ENCODE measurements at places on chromosomes 13 and 19.

GRCh38 chr19:10654610-10655456, 687 bp downstream of the ILF3 start:
- peak; percentile 71 for DNase-seq

- no peak for DNase-seq
Measured at GRCh38 chr13:70203661-70204229, 95.5 kb upstream of the KLHL1 start.

GRCh38 chr13:78770601-78771000, 111.6 kb upstream of the OBI1 start:
- DNase-seq = no peak

DNA sequence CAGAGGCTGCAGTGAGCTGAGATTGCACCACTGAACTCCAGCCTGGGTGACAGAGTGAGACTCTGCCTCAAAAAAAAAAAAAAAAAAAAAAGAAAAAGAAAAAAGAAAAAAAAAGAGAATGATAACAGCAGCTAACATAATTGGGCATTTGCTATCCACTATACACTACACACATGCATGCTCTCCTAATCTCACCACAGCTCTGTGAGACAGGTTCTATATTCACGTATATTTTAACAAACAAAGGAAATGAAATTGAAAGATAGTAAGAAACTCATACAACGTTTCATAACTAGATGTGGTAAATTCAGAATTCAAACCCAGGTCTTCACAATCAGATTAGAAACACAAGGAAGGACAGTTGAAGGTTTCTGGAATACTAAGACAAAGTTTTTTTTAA, 265.7 kb downstream of the DIAPH3 start:
- no peak for DNase-seq

GRCh38 chr13:73025217-73026012, 33.4 kb upstream of the KLF5 start:
- no peak for DNase-seq

DNA sequence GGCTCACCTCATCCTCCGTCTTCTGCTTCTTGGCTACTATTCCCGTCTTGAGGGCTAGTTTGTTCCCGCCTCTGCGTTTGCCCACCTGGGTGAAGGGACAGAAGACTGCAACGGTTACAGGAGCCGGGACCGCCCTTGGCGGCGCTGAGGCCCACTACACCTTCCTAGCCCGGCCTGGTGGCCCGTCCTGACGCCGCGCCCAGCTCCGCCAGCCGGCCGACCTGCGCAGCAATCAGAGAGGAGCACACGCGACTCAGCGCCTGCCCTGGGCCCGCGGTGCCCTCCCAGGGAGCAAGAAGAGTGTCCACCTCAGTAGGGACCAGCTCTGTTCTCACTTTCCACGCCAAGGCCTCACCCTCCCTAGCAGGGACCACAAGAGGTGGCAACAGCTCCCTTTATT, 3.1 kb downstream of the TRIR start:
- DNase-seq = no peak

- DNase-seq = no peak
Measured at GRCh38 chr13:99357131-99357596, 50.0 kb upstream of the GPR183 start.

- DNase-seq = no peak
Measured at GRCh38 chr19:46903458-46903857, 42.7 kb downstream of the ARHGAP35 start.

GRCh38 chr19:49767381-49767780, 580 bp downstream of the AP2A1 start:
- no peak for DNase-seq

DNA sequence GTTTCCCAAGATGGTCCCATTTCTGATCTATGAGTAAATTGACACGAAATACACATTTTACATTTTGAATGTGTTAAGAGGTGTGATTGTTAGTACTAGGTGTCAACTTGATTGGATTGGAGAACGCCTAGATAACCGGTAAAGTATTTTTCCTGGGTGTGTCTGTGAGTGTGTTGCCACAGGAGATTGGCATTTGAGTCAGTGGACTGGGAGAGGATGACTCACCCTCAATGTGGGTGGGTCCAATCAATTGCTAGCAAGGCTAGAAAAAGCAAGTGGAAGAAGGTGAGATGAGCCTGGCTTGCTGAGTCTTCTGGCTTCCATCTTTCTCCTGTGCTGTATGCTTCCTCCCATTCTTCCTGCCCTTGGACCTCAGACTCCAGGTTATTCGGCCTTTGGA, 960.7 kb upstream of the PCDH9 start:
- DNase-seq = no peak

- no peak for DNase-seq
Measured at GRCh38 chr19:33688171-33688992, 66.6 kb downstream of the CHST8 start.

- DNase-seq = no peak
Measured at GRCh38 chr13:30735025-30735871, at the start of gene ALOX5AP. Gene ALOX5AP, plus strand, starts transcription at chr13:30735543. Its CDS starts 63 bp downstream, at chr13:30735606.

DNA sequence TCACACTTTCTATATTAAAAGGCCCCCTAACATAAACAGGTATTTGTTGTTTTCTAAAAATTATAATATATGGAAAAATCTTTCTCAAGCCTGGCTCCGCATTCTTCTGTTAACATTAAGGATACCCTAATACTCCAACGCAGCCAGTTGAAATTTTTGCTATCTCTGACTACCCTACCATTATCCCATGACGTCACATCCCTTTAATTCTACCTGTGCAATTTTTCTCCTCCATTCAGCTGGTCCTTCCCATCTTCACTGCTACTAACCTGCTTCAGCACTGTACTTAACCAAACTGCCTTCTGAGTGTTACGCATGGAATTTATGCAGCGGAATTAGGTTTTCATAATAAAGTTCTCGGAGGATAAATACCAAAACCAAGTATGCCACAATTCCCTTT, 1.0 kb downstream of the MRPS31 start:
- no peak for DNase-seq

GRCh38 chr13:102970542-102970941, 95.7 kb downstream of the SLC10A2 start:
- no peak for DNase-seq

DNA sequence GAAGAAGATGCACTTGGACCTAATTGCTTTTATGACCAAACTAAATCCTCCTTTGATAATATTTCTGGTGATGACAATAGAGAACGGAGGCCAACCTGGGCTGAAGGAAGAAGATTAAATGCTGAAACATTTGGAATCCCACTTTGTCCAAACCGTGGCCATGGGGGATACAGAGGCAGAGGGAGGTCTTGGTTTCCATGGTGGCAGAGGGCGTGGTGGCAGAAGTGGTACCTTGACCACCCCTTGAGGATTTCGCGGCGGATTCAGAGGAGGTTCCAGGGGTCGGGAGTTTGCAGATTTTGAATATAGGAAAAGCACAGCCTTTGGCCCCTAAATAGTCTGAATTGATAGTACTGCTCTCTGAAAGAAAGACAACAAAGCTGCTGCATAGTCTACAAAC, 7.2 kb upstream of the LILRB3 start:
- no peak for DNase-seq

- DNase-seq = no peak
Measured at GRCh38 chr13:93861818-93862217, 617.7 kb downstream of the DCT start.

GRCh38 chr19:45218911-45219743, 26.1 kb downstream of the EXOC3L2 start:
- no peak for DNase-seq

GRCh38 chr13:35894636-35895035, 236.5 kb downstream of the DCLK1 start:
- no peak for DNase-seq

- DNase-seq = no peak
Measured at GRCh38 chr19:3636506-3636905, 9.9 kb upstream of the CACTIN start.

- DNase-seq = no peak
Measured at GRCh38 chr13:64937302-64937701, 2292.8 kb downstream of the PCDH9 start.

DNA sequence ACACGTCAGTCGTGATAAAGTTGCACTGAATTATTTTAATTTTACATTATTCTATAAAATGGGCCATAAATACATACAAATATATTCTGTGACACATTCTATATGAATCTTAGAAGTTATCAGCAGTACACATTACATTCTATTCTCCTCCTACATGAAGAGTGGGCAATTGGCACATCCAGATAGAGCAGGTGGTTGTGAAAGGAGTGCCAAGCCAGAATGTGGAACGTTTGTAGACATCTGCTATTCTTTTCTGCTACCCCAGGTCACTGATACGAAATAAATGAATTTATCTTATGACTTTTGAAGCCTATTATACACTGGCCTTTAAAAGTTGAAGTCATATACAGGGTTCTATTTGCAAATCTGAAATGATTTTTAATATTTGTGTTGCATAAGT, 373.2 kb downstream of the PCDH17 start:
- no peak for DNase-seq

DNA sequence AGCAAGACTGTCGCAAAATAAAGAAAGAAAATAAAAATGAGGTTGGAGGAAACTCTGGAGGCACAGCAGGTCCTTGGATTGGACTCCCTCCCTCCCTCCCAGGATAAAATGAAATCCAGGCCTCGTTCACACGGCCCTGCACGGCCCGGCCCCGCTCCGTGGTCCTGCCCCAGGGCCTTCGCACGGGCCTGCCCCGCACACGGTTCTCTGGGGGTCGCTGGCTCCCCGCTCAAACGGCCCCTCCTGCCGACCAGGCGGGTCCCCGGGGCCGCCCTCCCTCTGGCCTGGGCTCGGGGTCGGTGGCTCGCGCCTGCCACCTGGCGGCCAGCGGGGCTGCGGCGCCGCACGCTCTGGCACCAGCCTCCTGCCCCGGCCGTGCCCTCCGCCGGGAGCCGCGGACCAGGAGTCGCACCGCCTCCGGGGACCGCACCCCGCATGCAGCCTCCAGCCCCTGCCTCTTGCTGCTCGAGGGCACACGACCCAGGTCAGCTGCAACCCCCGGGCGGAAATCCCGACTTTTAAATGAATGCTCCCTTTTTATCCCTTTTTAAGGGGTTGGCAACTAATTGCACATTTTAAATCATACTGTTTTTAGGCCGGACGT, 1.5 kb upstream of the WDR18 start:
- no peak for DNase-seq

GRCh38 chr13:32051156-32051555, 19.6 kb downstream of the FRY start:
- no peak for DNase-seq

GRCh38 chr19:39735688-39736087, 2.1 kb downstream of the CLC start:
- DNase-seq = no peak

DNA sequence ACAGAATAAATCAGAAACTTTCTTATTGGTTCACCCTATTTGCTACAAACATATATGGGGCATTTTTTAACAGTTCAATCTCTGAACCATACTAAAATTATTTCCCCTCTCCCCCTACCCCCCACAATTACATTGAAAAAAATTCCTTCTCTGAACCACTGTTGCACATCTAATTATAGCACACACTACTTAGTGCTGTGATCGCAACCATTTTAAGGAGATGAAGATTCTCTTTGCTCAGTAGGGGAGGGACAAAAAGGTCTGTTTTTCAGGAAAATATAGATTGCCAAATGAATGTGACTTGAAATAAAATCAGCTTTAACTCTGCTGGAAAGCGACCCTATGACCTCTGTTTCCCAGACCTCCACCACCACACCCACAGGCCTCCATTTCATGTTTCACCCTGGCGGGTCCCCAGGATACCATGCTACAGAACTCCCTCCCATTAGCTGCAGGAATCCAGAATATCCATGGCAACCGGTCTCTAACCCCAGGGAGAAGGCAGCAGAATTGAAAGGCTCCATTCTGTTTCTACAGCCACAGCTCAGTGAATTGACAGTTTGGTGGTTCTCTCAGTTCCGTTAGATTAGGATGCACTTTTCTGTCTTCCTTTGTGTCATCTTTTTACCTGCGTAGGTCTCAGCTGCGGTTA, 286.3 kb downstream of the TBC1D4 start:
- no peak for DNase-seq

DNA sequence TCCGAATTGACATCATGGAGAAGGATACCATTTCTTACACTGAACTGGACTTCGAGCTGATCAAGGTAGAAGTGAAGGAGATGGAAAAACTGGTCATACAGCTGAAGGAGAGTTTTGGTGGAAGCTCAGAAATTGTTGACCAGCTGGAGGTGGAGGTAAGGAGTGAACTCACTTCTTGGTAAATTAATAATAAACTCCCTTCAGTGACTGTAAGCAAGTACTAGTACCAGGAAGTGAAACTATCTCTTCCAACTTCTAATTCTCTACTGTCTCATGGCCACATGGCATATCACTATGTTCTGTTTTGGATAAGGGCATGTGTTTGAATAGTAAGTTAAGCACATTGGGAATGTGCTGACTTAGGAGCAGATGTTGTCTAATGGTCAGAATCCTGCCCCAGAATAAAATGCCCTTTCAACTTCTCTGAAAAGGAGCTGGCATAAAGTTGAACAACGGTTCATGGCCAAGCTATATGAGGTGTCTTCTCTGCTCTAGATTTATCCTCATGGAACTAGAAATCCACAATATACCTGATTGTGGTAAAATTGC, 13.4 kb downstream of the OLFM4 start:
- DNase-seq = no peak

- no peak for DNase-seq
Measured at GRCh38 chr13:72437458-72437857, 290.0 kb downstream of the MZT1 start.

GRCh38 chr19:16185768-16186123, 536 bp downstream of the FAM32A start:
- DNase-seq = no peak

DNA sequence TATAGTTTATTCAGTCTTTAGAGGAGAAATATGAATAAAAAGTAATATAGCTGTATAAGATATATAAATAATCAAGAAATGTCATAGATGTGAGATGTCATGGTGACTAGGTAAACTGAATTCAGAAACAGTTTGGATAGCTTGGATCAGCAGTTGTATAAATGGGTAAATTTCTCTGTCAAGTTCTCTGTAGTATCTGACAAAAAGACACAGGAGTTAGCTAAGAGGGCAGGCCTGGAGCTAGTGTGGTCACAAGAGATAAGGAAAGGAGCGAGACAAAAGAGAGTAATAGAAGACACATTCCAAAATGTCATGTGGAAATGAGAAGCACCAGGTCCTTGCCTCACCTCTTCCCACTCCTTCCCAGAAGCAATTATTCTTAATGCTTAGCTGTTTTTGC, 349.0 kb downstream of the LMO7 start:
- no peak for DNase-seq

- no peak for DNase-seq
Measured at GRCh38 chr19:41929536-41930071, 1.4 kb upstream of the ERFL start.

GRCh38 chr19:28998974-28999373, 214.0 kb downstream of the UQCRFS1 start:
- DNase-seq = no peak

- DNase-seq = no peak
Measured at GRCh38 chr13:62280590-62280989, 864.9 kb upstream of the PCDH20 start.
